ENCODE measurements at places on chromosomes 1 and 21. TPM values are rescaled to one million over a fixed set of nuclear protein-coding genes. Genes with fewer than 3 reads are reported as not detected.

Gene CYP4Z1
- not detected for total RNA-seq

Gene SLC19A2
- 8.9 TPM for total RNA-seq

Gene TFF2
- not detected for total RNA-seq

Gene PLXNA2
- total RNA-seq, result 1.9 TPM

Gene BCAR3
- 28.4 TPM for total RNA-seq

Gene BEST4
- total RNA-seq, result 0.33 TPM

Gene S100A3
- total RNA-seq, result 8.6 TPM

Gene KLHL17
- 8.0 TPM for total RNA-seq

Gene CATSPERE
- 0.44 TPM for total RNA-seq

Gene NBPF1
- 31.1 TPM for total RNA-seq

Gene C1orf210
- not detected for total RNA-seq
